Cardiac muscle cell (in vitro differentiated cells and primary cell): ENCODE measurements at places on chromosomes 12 and 14. TPM values are rescaled to one million over a fixed set of nuclear protein-coding genes. Genes with fewer than 3 reads are reported as not detected.

DNA sequence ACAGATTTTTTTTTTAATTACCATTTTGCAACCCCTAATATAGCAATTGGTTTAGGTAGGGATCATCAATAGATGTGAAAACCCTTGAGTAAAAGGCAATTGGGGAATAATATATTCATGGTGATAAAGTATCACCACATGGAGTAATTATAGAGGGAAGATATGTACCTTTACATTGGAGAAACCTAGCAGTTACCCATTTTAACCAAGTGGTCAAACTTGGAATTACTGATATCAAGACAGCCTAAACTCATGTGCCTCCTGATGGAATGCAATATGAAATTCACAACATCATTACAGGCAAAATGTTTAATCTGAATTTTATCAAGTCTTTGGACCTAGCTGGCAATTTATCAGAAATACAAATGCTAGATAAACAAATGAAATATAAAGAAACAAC is 6.7 kb upstream of the SLC10A1 start:
- H3K27me3 ChIP-seq, result no peaks in the 10 kb centered on the region
- no peak overlapping the region for H3K4me3 ChIP-seq
- DNase-seq, result no peak
- no peaks in the 10 kb centered on the region for H3K4me1 ChIP-seq

- H3K27ac ChIP-seq, result no peak overlapping the region
- no peak for DNase-seq
- no peaks in the 10 kb centered on the region for H3K27me3 ChIP-seq
- no peaks in the 10 kb centered on the region for H3K4me1 ChIP-seq
- H3K4me3 ChIP-seq, result no peak overlapping the region
Measured at GRCh38 chr14:92591346-92591745, 77.8 kb downstream of the RIN3 start.

- H3K27ac ChIP-seq, result no peak overlapping the region
- H3K4me3 ChIP-seq, result no peak overlapping the region
- H3K4me1 ChIP-seq, result no peaks in the 10 kb centered on the region
- H3K27me3 ChIP-seq, result no peaks in the 10 kb centered on the region
- no peaks in the 10 kb centered on the region for H3K36me3 ChIP-seq
Measured at GRCh38 chr14:92696366-92696765, 52.1 kb downstream of the LGMN start.

DNA sequence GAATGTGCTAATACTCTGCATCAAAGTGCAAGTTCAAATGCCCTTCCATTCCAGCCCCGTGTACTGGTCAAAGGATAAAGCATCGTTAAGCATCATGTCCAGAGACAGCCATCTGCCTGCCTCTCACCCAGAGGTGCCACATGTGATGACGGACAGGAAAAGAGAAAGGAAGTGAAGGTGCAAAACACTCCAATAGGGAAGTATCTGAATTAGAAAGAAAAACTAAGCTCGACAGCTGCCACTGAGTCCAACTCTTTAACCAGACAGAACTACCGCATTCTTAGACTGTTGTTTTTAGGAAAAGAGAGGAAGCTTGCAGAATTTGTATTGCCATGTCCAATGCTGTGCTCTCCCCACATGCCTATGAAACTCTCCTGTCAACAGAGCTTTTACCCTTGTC is 465.0 kb upstream of the SOX5 start:
- H3K4me3 ChIP-seq, result no peak overlapping the region
- no peaks in the 10 kb centered on the region for H3K36me3 ChIP-seq
- no peaks in the 10 kb centered on the region for H3K4me1 ChIP-seq

CINP gene
- total RNA-seq, result 46.0 and 49.1 TPM in 2 replicates

DLGAP5 gene
- 3.4 and 37.4 TPM in 2 replicates for total RNA-seq
